ENCODE measurements at places on chromosomes 12 and 14. TPM values are rescaled to one million over a fixed set of nuclear protein-coding genes. Genes with fewer than 3 reads are reported as not detected.

DIO3 gene
- not detected for total RNA-seq

OR11H7 gene
- not detected for total RNA-seq

NPFF gene
- total RNA-seq: not detected

CIROP gene
- 1.7 TPM for total RNA-seq

DPY19L2 gene
- 2.3 TPM for total RNA-seq

HPD gene
- 1.3 TPM for total RNA-seq

SPX gene
- total RNA-seq: not detected

GALNT8 gene
- 0.29 TPM for total RNA-seq

PRB3 gene
- total RNA-seq: not detected

ARHGAP9 gene
- not detected for total RNA-seq

OR6C65 gene
- total RNA-seq: not detected

RPGRIP1 gene
- total RNA-seq: not detected

ADCY6 gene
- 44.5 TPM for total RNA-seq

BEST3 gene
- total RNA-seq: not detected

RECQL gene
- total RNA-seq: 68.1 TPM

ETFBKMT gene
- total RNA-seq: 3.5 TPM

CIT gene
- 12.9 TPM for total RNA-seq
